ENCODE measurements at places on chromosomes 12 and 14.

- no peak for DNase-seq
These were observed 121.4 kb downstream of the SYNE2 start for GRCh38 chr14:63974176-63974575.

DNA sequence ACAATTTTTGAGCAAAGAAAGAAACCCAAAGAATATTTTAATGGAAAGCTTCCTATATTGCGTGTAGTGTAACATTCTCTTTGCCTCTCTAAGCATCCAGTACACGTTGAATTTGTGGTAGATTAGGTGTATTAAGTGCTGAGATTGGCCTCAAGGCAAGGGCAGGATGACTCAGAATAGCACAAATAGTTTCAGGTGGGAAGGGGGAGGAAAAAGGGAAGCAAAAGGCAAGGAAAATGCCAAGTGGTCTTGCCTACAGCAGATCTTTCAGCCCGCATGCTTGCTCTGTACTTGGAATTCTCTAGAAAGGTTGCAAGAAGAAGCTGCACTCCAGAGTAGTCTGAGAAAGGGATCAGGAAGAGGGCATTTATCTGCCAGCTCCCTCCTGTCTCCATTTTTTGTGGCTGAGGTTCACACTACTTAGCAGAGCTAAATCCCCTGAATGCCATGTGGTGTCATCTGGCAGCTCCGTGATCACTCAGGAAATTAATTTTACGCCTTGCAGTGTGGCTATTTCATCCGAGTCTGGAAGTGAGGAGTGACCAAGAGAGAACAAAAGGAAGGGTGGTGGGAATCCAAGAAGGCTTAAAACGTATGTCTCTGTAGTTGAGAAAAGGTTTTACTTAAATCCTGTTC is 28.5 kb downstream of the CDKN1B start:
- DNase-seq = no peak

- DNase-seq = no peak
These were observed 81.5 kb downstream of the SLC24A4 start for GRCh38 chr14:92404421-92404820.

- no peak for DNase-seq
These were observed 159.8 kb upstream of the DAAM1 start for GRCh38 chr14:59028476-59029202.

GRCh38 chr12:54300225-54300731 is 537 bp downstream of the NFE2 start:
- DNase-seq = no peak

GRCh38 chr12:78878866-78879265 is 14.3 kb downstream of the SYT1 start:
- no peak for DNase-seq

DNA sequence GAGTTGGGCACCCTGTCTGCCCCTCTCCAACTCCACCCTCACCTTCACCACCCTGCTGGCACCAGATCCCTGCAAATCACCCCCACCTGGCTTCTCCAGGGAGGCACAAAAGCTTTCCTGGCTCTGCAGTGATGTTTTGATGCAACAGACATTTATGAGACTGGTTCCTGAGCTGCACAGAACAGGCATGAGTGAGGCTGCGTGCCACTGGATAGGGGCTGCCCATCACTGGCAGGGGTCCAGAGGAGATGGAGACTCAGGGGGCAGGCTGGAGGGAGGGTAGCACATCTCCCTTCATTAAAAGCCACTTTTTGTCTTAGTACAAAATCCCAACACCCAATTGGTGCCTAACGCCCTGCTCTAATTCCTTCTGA is 17.3 kb upstream of the ZDHHC22 start:
- DNase-seq = no peak

Data from NCI-H2081 treated with DMSO at 0.1 percent for 48 hours (cell line).